CD4-positive, alpha-beta memory T cell (primary cell): ENCODE measurements at places on chromosomes 2 and 18. TPM values are rescaled to one million over a fixed set of nuclear protein-coding genes. Genes with fewer than 3 reads are reported as not detected.
A peak's percentile ranks its signal among the peaks of the same experiment; 100 is the strongest.

Gene GALNT5
- total RNA-seq, result not detected

Gene CPLX4
- total RNA-seq, result not detected

Gene HOXD3
- not detected for total RNA-seq

Gene CHST9
- total RNA-seq, result not detected

Gene PID1
- total RNA-seq, result 0.55 TPM

Gene PHOSPHO2
- 7.4 TPM for total RNA-seq

Gene RRM2
- total RNA-seq, result not detected

Gene UPP2
- not detected for total RNA-seq

Gene SERPINB10
- total RNA-seq, result not detected

Gene LOXL3
- 0.25 TPM for total RNA-seq

DNA sequence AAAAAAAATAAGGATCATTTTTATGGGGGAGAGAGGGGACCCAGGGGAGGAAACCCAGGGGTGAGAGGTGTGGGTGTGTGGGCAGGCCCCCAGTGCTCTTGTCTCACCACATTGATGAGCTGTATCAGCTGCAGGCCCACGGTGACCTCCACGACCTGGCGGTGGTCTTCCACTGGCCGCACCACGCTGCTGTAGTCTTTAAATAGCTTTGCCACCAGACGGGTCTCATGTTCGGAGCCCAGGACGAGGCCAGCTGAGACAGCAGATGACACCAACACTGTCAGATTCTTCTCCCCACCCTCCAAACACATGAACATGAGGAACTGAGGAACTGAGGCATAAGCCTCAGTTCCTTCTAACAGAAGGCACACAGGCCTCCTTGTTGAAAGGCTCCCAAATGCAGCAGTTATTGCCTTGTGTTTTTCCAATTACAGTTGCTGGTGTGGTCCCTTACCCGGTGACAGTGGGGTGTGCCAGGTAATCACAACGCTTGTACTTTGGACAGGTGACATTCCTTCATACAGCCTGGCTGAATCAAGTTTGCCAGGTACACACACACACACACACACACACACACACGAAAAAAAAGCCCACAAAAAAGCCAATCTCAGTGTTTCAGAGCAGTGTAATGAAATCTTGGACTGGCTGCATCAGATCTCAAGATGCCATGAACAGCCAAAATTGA, 4.7 kb downstream of the CHRNA1 start:
- no peak overlapping the region for H3K4me3 ChIP-seq
- no peaks in the 10 kb centered on the region for H3K27me3 ChIP-seq
- DNase-seq, result no peak
- H3K36me3 ChIP-seq, result no peaks in the 10 kb centered on the region
- no peaks in the 10 kb centered on the region for H3K4me1 ChIP-seq

- no peaks in the 10 kb centered on the region for H3K27me3 ChIP-seq
- no peaks in the 10 kb centered on the region for H3K4me1 ChIP-seq
- DNase-seq, result no peak
- H3K4me3 ChIP-seq, result no peak overlapping the region
Measured at GRCh38 chr2:231581328-231581727, 11.3 kb upstream of the TEX44 start.

GRCh38 chr2:45591073-45591472, 20.0 kb downstream of the SRBD1 start:
- H3K36me3 ChIP-seq, result no peaks in the 10 kb centered on the region
- H3K27me3 ChIP-seq, result no peaks in the 10 kb centered on the region
- peaks cover 14% of the 10 kb centered on the region for H3K4me1 ChIP-seq
- H3K27ac ChIP-seq, result no peak overlapping the region

DNA sequence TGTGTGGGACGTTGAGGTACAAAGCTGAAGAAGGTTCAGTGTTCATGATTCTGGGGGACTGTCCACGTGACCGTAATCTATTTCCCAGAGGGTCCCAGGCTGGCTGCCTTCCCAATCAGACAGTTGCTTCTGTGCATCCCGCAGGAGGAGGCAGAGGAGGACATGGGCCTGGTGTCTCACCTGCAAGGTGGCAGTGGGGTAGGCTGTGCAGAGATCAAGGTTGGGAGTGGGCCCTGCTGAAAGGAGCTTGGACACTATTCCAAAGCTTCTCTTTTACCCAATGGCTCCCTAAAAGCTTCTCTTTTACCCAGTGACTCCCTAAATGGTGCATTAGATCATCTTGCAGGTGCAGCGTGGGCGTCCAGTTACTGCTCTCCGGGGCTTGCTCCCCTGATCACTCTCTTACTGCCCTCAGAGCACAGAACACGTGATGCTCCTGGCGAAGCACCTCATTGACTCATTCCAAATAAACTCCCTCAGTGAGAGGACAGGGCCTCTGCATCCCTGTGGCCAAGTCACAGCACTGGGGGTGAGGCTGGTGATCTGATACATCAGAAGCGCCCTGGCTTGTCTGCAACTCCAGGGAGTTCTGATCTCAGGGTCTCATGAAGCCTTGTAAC, 41.5 kb downstream of the RNF144A start:
- no peaks in the 10 kb centered on the region for H3K27me3 ChIP-seq
- no peak for DNase-seq
- H3K36me3 ChIP-seq, result no peaks in the 10 kb centered on the region
- H3K27ac ChIP-seq, result no peak overlapping the region
- H3K4me3 ChIP-seq, result no peak overlapping the region
- no peaks in the 10 kb centered on the region for H3K4me1 ChIP-seq

- H3K27me3 ChIP-seq, result no peaks in the 10 kb centered on the region
- no peak overlapping the region for H3K27ac ChIP-seq
- no peaks in the 10 kb centered on the region for H3K4me1 ChIP-seq
- DNase-seq, result no peak
- no peak overlapping the region for H3K4me3 ChIP-seq
Measured at GRCh38 chr18:34330308-34330707, 105.6 kb upstream of the NOL4 start.

DNA sequence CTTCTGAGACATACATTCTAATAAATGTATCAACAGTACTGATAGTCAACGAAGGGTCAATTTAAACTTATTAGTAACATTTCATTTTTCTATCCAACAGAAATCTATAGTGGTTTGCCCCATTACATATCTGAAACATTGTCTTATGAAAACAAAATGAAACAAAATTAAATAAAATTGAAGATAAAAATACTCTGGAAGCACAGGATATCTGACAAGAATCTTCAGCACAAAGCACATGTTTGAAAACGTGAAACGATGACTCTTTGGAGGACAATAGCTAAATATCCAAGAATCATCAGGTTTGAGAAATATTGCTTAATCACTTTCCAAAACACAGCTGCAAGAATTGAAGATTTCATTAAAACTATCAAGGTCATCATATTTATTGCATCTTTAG, 70.9 kb upstream of the FAM124B start:
- no peaks in the 10 kb centered on the region for H3K4me1 ChIP-seq
- H3K4me3 ChIP-seq, result no peak overlapping the region
- H3K36me3 ChIP-seq, result peaks cover 28% of the 10 kb centered on the region
- no peak for DNase-seq
- H3K27me3 ChIP-seq, result no peaks in the 10 kb centered on the region
- no peak overlapping the region for H3K27ac ChIP-seq

DNA sequence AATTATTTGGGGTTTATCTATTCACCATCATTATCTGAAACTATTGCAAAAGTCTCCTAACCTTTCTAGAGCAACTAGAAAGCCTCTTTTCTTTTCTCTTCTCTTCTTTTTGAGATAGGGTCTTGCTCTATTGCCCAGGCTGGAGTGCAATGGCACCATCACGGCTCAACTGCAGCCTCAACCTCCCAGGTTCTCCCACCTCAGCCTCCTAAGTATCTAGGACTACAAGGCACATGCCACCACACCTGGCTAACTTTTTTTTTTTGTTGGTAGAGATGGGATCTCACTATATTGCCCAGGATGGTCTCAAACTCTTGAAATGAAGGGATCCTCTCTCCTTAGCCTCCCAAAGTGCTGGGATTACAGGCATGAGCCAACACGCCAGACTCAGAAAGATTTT, 24.5 kb upstream of the XPO1 start:
- no peak overlapping the region for H3K27ac ChIP-seq
- no peaks in the 10 kb centered on the region for H3K27me3 ChIP-seq
- no peak overlapping the region for H3K4me3 ChIP-seq
- H3K36me3 ChIP-seq, result no peaks in the 10 kb centered on the region

DNA sequence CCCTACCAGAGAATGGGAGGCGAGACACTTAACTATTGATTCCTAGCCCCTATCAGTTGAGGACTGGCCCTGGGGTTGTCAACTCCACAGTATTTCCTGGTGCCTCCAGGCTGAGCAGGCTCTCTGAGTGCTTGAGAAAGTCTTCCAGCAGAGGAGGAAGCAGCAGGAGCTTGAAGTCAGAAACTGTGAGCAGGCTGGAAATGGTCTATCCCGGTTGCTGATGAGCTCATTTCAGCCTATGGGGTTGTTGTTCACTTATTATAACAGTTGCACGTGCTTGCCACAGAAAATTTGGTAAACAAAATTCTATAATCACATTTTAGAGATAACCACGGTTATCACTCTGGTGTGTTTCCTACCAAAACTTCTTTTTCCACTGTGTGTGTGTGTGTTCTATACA, 254.7 kb upstream of the THUMPD2 start:
- no peaks in the 10 kb centered on the region for H3K36me3 ChIP-seq
- no peak overlapping the region for H3K4me3 ChIP-seq
- no peak overlapping the region for H3K27ac ChIP-seq
- no peak for DNase-seq
- H3K27me3 ChIP-seq, result no peaks in the 10 kb centered on the region
- no peaks in the 10 kb centered on the region for H3K4me1 ChIP-seq

DNA sequence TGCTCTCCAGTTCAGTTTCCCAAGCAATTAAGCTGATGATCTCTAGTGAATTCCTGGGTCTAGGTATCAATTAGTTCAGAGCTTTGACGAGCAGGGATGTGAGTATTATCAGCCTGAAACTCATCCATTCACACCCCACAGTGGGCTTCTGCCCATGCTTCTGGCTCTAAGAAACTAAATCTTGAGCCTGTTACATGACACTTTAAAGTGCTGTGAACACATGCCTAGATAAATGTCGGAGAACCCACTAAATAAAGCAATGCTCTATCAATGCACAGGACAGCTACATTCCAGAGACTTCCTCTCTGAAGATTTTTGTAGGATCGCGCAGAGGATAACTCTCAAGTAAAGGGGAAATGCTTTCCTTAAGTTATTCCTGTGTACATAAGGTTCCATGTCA, 356.5 kb upstream of the TNP1 start:
- no peak for DNase-seq
- no peaks in the 10 kb centered on the region for H3K36me3 ChIP-seq
- no peak overlapping the region for H3K4me3 ChIP-seq
- H3K27ac ChIP-seq, result no peak overlapping the region
- no peaks in the 10 kb centered on the region for H3K4me1 ChIP-seq
- no peaks in the 10 kb centered on the region for H3K27me3 ChIP-seq

- H3K4me1 ChIP-seq, result peaks cover 24% of the 10 kb centered on the region
- peak; percentile 53 for DNase-seq
- H3K4me3 ChIP-seq, result peak overlapping the region; percentile 63
- H3K27ac ChIP-seq, result peak overlapping the region; percentile 46
- no peaks in the 10 kb centered on the region for H3K27me3 ChIP-seq
- H3K36me3 ChIP-seq, result no peaks in the 10 kb centered on the region
Measured at GRCh38 chr2:8684540-8684877, 2.7 kb downstream of the ID2 start.

DNA sequence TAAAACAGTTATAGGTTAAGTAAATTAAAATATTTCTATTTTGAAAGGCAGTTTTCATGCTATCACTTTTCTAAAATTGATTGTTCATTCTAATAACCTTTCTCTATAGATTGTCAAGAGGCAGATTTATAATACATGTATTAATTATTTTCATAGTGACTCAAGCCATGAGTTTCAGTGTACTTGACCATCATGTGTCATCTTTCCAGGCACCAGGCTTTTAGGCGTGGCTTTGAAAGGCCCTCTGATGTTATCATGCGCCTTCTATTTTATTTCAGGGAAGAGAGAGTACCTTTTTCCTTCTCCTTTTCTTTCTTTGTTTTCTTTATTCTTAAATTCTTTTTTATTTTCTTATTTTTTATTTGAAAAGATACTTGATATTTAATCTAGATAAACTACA, 128.3 kb upstream of the ETAA1 start:
- no peak for DNase-seq
- no peaks in the 10 kb centered on the region for H3K36me3 ChIP-seq
- no peak overlapping the region for H3K27ac ChIP-seq

DNA sequence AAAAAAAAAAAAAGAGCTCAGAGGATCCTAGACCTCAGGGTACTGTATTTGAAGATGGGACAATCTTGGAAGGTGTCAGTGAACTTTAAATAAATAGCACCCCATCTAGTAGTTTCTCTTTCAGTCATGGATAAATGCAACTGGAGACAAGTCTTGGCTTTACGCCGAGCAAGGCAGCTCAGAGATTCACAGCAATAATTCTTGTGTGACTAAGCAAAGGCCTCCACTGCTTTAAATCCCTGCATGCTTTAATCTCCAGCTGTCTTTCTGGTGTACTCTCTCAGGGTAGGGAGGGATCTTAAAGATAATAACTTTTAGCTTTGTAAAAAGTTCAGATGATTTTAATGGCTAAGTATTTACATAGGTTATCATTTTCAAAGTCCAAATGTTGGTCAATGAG, 36.3 kb downstream of the NRXN1 start:
- DNase-seq, result no peak
- no peak overlapping the region for H3K27ac ChIP-seq
- no peak overlapping the region for H3K4me3 ChIP-seq
- H3K36me3 ChIP-seq, result no peaks in the 10 kb centered on the region

GRCh38 chr2:38097258-38097987, 21.5 kb upstream of the CYP1B1 start:
- H3K4me1 ChIP-seq, result no peaks in the 10 kb centered on the region
- H3K27me3 ChIP-seq, result peaks cover 27% of the 10 kb centered on the region
- no peak overlapping the region for H3K4me3 ChIP-seq
- H3K36me3 ChIP-seq, result no peaks in the 10 kb centered on the region

GRCh38 chr2:150610670-150611279, 123.3 kb upstream of the RND3 start:
- H3K4me3 ChIP-seq, result no peak overlapping the region
- H3K27ac ChIP-seq, result no peak overlapping the region
- H3K27me3 ChIP-seq, result no peaks in the 10 kb centered on the region
- no peak for DNase-seq
- H3K4me1 ChIP-seq, result no peaks in the 10 kb centered on the region
